ENCODE measurements at places on chromosomes 5 and 9.

GRCh38 chr5:115738830-115739229 lies 77.6 kb downstream of the CDO1 start:
- DNase-seq = no peak

- DNase-seq = no peak
Observed at GRCh38 chr9:68507130-68507805, 33.4 kb downstream of the TMEM252 start.

DNA sequence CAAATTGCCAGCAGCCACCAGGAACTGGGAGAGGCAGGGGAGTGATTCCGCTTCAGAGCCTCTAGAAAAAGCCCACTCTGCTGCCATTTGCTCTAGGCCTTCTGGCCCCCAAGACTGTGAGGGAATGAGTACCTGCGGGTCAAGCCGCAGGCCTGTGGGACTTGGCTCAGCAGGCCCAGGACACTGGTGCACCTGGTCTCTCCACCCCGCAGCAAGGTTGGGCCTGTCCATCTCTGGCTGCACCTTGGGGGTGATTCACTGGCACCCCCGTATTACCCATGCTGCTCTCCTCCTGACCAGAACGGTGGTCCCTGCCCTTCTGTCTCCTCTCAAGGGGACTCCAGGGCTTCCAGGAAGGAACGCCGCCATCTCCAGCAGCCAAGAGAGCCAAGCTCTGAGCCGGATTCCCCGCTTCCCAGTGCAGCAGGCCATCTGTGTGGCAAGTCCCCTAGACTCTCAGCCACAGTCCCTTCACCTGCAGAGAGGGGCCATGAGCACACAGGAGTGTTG lies 78.4 kb upstream of the OLFM1 start:
- DNase-seq = no peak

DNA sequence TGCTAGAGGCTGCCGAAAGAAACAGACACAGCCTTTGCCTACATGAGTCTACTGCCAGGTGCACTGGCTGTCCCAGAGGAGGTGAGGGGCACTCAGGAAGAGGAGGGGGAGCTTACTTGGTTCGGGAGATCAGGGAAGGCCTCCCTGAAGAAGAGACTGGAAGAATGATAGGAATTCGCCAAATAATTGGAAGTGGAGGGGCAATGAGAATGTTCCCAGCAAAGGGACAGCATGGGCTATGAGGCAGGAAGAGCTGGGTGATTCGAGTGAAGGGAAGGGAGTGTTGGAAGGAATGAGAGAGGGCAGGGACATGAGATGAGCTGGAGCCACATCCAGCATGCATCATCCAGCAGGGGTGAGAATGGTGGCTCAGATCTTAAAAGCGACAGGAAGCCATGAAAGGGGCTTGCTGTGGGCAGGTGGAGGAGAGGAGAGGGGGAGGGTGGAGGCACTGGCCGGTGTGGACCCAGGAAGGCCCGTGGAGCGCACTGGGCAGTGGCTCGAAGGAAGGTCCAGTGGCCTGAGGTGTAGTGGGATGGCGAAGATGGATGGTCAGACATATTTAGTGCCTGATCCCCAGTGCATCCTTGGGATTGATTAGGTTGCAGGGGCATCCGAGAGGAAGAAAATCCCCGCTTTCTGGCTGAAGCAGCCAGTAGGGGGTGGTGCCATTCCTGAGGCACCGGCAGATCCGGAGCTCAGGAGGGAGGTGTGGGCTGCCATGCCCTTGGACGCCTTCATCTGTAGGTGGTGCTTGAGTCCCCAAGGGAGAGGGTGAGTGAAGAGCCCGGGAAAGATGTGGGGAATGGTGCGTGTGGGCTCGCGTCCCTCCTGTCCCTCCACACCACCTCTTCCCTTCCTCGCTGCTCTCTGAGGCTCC lies 53.5 kb upstream of the GARNL3 start:
- DNase-seq = no peak

DNA sequence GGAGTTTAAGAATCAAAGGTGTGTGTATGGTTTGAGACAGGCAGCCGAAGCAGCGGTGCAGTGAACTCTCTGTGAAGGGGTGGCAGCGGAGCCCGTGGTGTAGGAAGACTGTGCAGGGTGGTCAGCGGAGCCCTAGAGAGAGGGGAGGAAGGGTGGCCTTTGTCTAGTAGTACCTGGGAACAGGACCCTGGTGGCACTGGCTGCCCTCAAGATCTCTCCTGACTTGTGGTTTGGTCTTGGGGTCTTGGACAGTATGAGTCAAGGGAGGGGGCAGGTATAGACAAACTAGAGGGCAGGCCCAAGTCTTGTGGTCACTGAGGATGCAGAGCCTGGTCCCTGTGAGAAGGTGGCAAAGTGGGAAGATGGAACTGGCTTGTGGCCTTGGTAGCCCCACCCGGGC lies 7.1 kb upstream of the NKX2-5 start:
- no peak for DNase-seq

- no peak for DNase-seq
Observed at GRCh38 chr5:157471709-157472108, 11.7 kb downstream of the NIPAL4 start.

- no peak for DNase-seq
Observed at GRCh38 chr5:109318455-109319108, 91.2 kb downstream of the PJA2 start.

DNA sequence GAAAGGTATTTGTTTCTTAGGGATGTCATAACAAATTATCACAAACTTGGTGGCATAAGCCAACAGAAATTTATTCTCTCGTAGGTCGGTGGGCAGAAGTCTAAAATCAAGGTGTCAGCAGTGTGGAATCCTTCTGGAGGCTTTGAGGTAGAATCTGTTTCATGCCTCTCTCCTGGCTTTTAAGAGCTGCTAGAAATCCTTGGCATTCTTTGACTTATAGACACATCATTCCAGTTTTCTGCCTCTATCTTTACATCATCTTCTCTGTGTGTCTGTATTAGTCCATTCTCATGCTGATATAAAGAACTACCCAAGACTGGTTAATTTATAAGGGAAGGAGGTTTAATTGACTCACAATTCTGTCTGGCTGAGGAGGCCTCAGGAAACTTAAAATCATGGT lies 488.1 kb upstream of the PAPPA start:
- DNase-seq = no peak

- no peak for DNase-seq
Observed at GRCh38 chr9:114037961-114038723, 40.0 kb downstream of the AMBP start.

- no peak for DNase-seq
Observed at GRCh38 chr5:169904059-169904458, 76.2 kb downstream of the INSYN2B start.

GRCh38 chr5:112643339-112643971 lies 94.2 kb upstream of the APC start:
- no peak for DNase-seq

Data from NCI-H446 treated with DMSO at 0.1 percent for 48 hours (cell line).